T-helper 22 cell (primary cell): ENCODE measurements at places on chromosomes 12 and 14.

- DNase-seq: no peak
These were observed 274.9 kb upstream of the DIO3 start for GRCh38 chr14:101286271-101287018.

DNA sequence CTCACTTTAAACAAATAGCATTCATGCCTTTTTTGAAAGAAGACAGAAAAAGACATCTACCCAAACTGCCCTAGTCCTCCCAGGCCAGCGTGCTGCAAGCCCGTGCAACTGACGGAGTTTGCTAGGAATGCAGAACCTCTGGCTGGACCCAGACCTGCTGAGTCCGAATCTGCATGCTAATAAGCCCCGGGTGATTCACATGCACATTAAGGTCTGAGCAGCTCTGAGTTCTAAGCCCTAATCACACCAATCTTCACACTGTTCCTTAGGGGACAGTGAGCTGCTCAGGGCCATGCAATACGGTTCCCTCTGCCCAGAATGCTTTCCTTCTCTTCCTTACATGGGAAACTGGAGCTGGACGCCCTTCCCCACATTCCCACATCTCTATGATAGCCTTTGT is 25.2 kb downstream of the HAL start:
- no peak for DNase-seq

DNA sequence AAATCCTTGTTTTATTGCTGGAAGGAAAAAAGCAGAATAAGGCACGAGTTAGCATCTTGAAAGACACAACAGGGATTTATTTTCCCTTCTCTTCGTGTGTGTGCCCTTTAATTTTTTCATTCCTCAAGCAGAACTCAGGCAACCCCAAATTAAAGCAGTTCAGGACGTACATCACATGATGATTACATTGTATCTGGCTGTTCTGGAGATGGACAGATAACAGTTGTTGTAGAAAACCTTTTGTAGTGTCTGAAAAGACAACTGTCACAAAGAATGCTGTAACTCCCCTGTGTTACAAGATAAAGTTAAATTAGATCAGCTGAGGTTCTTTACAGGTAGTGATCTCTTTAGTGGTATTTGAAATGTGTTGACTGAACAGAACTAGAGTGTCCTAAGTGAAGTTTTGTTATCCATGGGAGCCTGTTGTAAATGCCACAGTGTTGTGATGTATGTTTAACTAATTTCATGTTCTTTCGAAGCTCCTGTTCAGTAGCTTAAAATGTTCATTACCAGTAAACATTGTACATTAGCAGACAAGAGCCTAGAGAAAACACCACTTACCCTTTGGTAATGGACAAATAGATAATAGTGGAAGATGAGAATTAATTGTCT is 58.5 kb downstream of the TMTC2 start:
- no peak for DNase-seq

- no peak for DNase-seq
These were observed 257.0 kb downstream of the ADGRD1 start for GRCh38 chr12:131210506-131211339.

- DNase-seq: no peak
These were observed 33.6 kb upstream of the TMEM132D start for GRCh38 chr12:129937426-129937825.

DNA sequence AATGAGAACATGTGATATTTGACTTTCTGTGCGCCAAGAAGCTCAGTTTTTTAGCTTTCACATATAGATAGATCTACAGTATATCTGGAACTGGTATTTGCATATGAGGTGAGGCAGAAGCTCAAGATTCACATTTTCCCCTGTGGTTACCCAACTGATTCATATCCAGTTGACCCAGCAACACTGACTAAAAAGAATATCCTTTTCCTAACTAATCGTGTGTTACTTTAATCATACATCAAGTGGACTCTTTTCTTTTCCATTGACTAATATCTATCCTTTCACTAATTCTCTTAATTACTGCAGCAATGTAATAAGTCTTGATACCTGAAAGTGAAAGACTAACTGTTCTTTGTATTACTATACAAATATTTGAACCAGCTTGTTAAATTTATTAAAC is 236.1 kb downstream of the AEBP2 start:
- no peak for DNase-seq

- DNase-seq: no peak
These were observed 18.7 kb upstream of the POP5 start for GRCh38 chr12:120599672-120600552.

GRCh38 chr12:130026608-130027176 is 122.9 kb upstream of the TMEM132D start:
- no peak for DNase-seq
